ENCODE measurements at places on chromosomes 11 and 22. TPM values are rescaled to one million over a fixed set of nuclear protein-coding genes. Genes with fewer than 3 reads are reported as not detected.

The TREH gene
- not detected for total RNA-seq

The CCDC116 gene
- total RNA-seq: not detected

The ROBO3 gene
- 1.3 TPM for total RNA-seq

The CNGA4 gene
- total RNA-seq: not detected

The TOLLIP gene
- 63.9 TPM for total RNA-seq

The NAALADL1 gene
- total RNA-seq: 11.5 TPM

The OR10S1 gene
- not detected for total RNA-seq

The CSTPP1 gene
- 11.2 TPM for total RNA-seq

The BTG4 gene
- total RNA-seq: not detected

The C11orf86 gene
- not detected for total RNA-seq

The MIOX gene
- total RNA-seq: not detected

The OR51B2 gene
- 0.78 TPM for total RNA-seq

The FREY1 gene
- total RNA-seq: 8.2 TPM

The C1QTNF5 gene
- total RNA-seq: 54.1 TPM

The P2RY6 gene
- total RNA-seq: not detected

The MPZL3 gene
- 4.0 TPM for total RNA-seq

The UBQLN3 gene
- not detected for total RNA-seq

The KLHDC7B gene
- total RNA-seq: not detected

The SCGB2A2 gene
- total RNA-seq: not detected

The OR5A1 gene
- total RNA-seq: not detected

The RTN4RL2 gene
- 3.4 TPM for total RNA-seq

The UPB1 gene
- not detected for total RNA-seq

The FOXRED2 gene
- total RNA-seq: 2.0 TPM

The MYOD1 gene
- total RNA-seq: not detected

The TPCN2 gene
- total RNA-seq: 18.9 TPM

The EMID1 gene
- 5.9 TPM for total RNA-seq

The GRIK4 gene
- not detected for total RNA-seq

Data from body of pancreas (tissue), 4 donors.